A549 treated with GW870086 at 1 μM for 4 hours (cell line): ENCODE measurements at places on chromosomes 7 and 10. TPM values are rescaled to one million over a fixed set of nuclear protein-coding genes. Genes with fewer than 3 reads are reported as not detected.

Gene PMPCB
- total RNA-seq, result 63.6 to 72.6 TPM (median 67.3 TPM) in 5 replicates

Gene TRAPPC14
- total RNA-seq, result 9.5 to 13.5 TPM (median 13.1 TPM) in 5 replicates

Gene TAS2R38
- not detected in 5 replicates for total RNA-seq

Gene HYAL4
- 0.07 TPM in 1 of 5 replicates, not detected in the others for total RNA-seq

Gene C10orf62
- 0.11 TPM in 1 of 5 replicates, not detected in the others for total RNA-seq

Gene HABP2
- total RNA-seq, result 0.07 to 0.17 TPM (median 0.14 TPM) in 5 replicates

Gene NME8
- not detected in 5 replicates for total RNA-seq

Gene NRAP
- total RNA-seq, result not detected in 5 replicates

Gene FAM237B
- total RNA-seq, result not detected in 5 replicates

Gene ADAM12
- 3.1 to 5.3 TPM (median 4.1 TPM) in 5 replicates for total RNA-seq

Gene STX1A
- 75.6 to 95.5 TPM (median 88.3 TPM) in 5 replicates for total RNA-seq

Gene PDLIM1
- total RNA-seq, result 221 to 244 TPM (median 231 TPM) in 5 replicates

Gene HPSE2
- total RNA-seq, result not detected in 5 replicates

Gene PNLIP
- total RNA-seq, result not detected in 5 replicates

Gene TECPR1
- total RNA-seq, result 5.3 to 10.3 TPM (median 6.5 TPM) in 5 replicates
